ENCODE measurements at places on chromosomes 16 and 17. TPM values are rescaled to one million over a fixed set of nuclear protein-coding genes. Genes with fewer than 3 reads are reported as not detected.

DNA sequence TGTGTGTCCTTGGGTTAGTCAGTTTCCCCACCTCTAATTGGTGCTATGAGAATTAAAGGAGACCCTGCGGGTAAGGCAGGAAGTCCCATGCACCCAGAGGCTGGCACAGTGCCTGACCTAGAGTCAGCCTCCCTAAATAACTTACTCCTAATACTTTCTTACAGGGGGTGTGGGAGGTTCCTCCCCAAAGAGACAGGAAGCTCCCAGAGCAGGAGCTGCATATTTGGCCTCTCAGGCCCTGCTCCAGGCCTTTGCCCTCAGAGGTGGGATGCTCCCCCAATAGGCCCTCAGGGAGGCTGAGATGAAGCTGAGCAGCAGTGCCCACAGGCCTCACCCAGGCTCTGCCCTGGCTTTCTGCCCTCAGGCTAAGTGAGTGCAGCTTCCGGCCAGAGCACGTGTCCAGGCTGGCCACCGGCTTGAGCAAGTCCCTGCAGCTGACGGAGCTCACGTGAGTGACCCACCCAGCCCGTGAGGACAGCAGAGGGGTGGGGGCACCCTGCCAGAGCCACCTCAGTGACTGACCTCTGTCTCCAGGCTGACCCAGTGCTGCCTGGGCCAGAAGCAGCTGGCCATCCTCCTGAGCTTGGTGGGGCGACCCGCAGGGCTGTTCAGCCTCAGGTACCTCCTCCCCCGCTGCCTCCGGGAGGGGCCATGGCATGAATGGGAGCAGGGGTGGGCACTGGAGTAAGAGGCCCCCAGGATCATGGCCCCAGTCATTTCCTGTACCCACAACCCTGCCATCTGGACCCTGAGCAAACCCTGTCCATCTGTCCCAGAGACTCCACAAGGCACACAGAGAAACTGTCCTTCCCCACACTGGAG is 31.1 kb upstream of the CPNE2 start:
- peak; percentile 90 for DNase-seq

GRCh38 chr17:74213861-74214391 is 555 bp downstream of the TTYH2 start:
- DNase-seq, result peak; percentile 63

- DNase-seq, result no peak
Observed at GRCh38 chr16:72138064-72138572, 33.8 kb downstream of the PMFBP1 start.

GRCh38 chr16:82655072-82655714 is 28.4 kb downstream of the CDH13 start:
- no peak for DNase-seq

HEATR9 gene
- not detected for total RNA-seq

TEKT5 gene
- total RNA-seq, result not detected

DNA sequence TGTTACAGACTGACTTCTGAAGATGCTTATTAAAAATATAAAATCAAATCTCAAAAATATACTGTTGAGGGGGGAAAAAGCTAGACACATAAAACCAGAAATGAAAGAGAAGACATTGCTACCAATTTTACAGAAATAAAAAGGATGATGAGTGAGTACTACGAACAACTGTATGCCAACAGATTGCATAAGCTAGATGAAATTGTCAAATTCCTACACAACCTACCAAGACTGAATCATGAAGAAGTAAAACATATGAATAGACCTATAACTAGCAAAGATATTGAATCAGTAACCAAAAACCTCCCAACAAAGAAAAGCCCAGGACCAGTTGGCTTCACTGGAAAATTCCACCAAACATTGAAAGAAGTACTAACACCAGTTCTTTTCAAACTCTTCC is 3.5 kb upstream of the CAPNS2 start:
- no peak for DNase-seq

- no peak for DNase-seq
Observed at GRCh38 chr17:72602517-72603419, 481.9 kb downstream of the SOX9 start.

DNA sequence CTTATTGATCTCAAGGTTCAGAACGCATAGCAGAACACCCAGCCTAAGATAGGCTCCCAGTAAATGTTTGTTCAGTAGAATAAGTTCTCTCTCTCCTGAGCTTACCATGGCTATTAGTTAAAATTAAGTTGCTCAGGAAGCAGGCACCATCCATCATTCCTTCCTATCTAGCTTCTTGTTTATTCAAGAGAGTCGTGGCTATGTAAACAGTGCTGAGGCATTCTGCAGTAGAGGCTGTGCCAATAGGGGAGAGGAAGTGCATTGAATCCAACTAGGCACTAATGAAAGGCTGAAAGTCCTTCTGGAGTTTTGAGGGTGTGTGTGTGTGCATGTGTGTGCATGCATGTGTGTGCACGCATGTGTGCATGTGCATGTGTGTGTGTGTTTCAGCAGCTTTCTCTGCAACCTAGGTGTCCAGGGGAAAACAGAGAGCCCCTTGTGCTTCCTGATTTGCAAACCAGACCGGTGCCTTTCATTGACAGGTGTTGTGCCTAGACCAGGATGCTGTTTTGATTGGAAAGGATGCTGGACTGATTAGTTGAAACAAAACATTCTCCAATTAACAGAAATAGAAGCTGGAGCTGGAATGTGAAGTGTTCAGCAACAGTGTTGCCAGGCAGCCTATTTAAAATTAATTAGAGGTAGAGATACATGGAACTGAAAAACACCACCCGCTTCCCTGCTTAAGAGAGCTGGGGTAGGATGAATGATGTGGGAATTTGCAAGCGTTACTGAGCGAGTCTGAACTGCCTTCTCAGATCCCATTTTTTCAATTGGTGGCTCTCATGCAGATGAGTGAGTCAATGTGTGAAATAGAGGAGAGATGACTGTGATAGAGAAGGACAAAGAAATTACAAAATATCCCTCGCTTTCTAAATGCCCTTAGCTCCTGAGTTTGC is 103.3 kb upstream of the CLEC3A start:
- no peak for DNase-seq

ZNF768 gene
- total RNA-seq, result 51.6 TPM

DNA sequence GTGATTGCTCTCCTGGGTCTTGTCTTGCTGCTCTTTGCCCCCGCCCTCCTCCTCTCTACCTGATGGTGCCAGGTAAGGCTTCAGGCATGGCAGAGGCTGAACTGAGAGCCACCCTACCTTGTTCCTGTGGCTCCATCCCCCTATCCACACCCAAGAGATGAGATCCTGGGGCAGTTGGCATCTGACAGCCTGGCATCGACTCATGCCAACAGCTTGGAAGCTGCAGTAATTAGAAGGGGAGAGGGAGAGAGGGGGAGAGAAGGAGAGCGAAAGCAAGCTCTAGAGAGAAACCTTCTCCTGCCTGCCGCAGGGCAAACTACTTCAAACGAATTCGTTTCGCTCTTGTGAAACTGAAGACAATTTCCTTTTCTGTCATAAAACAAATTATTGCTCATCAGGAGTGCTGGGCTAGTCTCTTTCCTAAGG is 13.8 kb upstream of the SP6 start:
- no peak for DNase-seq

DNA sequence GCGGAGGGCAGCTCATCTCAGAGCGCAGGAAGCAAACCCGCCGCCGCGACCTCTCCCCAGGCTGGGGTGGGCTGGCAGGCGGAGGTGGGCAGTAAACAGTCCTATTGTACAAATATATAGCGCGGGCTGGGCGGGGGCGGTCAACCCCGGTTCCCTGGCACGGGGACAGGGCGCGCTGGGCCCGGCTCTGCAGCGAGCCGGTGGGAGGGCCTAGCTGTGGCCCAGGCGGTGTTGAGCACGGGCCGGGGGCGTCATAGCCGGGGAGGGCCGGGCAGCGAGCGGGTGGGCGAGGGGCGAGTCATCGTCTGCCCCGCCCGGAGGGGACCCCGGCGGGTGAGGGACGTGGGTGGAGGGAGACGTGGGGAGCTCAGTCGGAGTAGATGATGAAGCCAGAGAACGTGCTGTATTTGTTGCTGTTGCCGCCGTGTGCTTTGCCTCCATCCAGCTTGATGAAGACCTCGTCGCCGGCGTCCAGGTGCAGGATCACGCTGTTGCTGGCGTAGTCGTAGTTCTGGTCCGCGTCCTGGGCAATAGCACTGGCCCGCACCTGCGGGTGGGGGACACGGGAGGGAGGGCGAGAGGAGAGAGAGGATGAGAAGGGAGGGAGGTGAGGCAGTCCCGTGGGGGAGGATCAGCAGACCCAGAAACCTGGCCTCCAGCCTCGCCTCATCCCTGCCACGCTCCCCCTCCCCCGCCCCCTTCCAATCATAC is 8.1 kb downstream of the C1QL1 start:
- DNase-seq, result no peak

DNA sequence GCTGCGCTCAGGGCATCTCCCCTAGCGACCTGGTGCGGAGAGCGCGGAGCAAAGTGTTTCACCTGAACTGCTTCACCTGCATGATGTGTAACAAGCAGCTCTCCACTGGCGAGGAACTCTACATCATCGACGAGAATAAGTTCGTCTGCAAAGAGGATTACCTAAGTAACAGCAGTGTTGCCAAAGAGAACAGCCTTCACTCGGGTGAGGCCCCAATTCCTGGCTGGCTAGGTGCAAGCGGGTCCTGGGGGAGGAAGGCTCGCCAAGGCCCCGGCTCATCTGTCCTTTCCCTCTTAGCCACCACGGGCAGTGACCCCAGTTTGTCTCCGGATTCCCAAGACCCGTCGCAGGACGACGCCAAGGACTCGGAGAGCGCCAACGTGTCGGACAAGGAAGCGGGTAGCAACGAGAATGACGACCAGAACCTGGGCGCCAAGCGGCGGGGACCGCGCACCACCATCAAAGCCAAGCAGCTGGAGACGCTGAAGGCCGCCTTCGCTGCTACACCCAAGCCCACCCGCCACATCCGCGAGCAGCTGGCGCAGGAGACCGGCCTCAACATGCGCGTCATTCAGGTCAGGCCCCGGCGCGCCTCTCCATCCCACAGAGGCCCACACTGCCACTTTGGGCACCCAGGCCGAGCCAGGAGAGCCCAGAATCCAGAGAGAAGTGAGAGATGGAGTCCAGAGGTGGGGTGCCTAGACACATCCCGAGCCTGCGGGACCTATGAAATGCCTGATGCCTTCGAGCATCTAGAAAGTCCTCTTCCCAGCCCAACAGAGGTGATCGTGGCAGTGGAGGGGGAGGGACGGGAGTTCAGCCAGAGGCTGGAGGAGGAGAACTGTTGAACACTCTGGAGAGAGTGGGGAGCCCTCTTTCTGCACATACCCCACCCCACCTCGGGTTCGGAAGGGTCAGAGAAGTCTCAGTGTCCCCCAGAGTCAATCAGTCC is 3.3 kb downstream of the LHX1 start:
- no peak for DNase-seq

- no peak for DNase-seq
Observed at GRCh38 chr17:5919089-5919488, 151.1 kb upstream of the WSCD1 start.

- DNase-seq, result no peak
Observed at GRCh38 chr16:69619514-69619913, 53.7 kb downstream of the NFAT5 start.

- no peak for DNase-seq
Observed at GRCh38 chr17:82378741-82379021, 7.1 kb downstream of the UTS2R start.

DNA sequence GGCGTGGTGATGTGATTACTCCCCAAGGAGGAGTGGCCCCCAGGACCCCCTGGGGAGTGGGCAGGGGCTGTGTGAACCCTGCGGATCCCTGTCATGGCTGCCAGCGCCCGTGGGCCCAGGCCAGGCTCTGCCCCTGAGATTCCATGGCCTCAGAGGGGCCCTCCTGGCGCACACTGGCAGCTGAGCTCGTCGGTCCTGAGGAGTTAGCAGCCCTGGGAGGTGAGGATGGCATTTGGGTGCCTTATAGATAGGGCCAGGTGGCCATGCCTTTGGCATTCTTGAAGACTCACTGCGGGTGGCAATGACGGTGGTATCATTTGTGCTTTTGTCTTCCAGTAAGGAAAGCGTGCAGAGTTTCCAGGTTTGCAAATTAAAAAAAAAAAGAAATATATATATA is 146.8 kb upstream of the GSE1 start:
- DNase-seq, result no peak

FAM117A gene
- total RNA-seq, result 16.0 TPM
